Fibroblast of the aortic adventitia (primary cell): ENCODE measurements at places on chromosomes 1 and 21. TPM values are rescaled to one million over a fixed set of nuclear protein-coding genes. Genes with fewer than 3 reads are reported as not detected.

The SPTA1 gene
- 1.2 TPM in 1 of 2 replicates, not detected in the other for total RNA-seq

- peak; percentile 46 for DNase-seq
These were observed 1.6 kb downstream of the TCEA3 start for GRCh38 chr1:23422941-23423340.

DNA sequence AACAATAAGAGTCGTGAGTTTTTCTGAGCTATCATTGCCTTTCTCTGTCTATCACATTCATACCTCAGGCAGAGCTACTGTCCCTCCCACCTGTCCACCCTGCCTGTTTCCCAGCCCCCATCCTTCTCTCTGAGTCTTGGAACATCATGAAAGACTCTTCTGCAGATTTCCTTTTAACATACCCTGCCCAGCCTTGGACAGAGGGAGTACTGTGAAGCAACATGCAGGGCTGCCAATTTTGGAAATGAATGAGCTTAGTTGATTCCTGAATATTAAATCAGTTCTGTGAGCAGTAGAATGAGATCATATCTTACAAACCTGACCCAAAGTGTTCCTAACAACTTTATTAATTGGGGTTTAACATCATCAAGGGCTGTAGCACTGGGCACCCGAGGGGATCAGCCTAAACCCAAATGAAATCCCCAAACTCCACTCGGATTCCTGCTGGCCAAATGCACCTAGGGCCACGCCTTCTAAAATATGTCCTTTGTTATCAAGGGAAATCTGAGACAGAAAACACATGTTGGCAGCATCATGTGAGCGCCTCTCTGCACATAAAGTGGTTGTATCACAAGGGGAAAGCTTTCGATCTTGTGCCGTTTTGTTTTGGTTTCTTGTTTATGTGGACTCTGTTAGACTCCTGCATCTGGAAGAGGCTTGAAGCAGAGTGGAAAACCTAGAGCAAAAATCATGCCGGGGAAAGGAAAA is 357.6 kb downstream of the KIF26B start:
- peak; percentile 56 for DNase-seq

DNA sequence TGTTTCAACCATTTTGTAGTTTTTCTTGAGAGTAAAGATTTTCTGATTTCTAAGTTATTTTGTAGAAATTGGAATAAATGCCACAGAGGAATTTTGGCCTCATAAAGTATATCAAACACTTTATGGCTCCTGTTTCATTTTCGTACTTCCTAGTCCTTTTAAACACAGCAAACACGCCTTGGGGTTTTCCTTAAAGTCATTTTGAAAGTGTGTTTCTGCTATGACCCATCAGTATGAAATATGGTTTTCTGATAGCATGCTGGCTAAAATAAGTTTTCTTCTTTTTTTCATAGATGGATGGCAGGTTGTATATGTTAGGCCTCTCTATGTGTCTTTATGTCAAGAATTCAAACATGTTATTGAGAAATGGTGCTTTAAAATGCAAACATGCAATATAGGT is 940.1 kb upstream of the TMPRSS15 start:
- no peak for DNase-seq

DNA sequence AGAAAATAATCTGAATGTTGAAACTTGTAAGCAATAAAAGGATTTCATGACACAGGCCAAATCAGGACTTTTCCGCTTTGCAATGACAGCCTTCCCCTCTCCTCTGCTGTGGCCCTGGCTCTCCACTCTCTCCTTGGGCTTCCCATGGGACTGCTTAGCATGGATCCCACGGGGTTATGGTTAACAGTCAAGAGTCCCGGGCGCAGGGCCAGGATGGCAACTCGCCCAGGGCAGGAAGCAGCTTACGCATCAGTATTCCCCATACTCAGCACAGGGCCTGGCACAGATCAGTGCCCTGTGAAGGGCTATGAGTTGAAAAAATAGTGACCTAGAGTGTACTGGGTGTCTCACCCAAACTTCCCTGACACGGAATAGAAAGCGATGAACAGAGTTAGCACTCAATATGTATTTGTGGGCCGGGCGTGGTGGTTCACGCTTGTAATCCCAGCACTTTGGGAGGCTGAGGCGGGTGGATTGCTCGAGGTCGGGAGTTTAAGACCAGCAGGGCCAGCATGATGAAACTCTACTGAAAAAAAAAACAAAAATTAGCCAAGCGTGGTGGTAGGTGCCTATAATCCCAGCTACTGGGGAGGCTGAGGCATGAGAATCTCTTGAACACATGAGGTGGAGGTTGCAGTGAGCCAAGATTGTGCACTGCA is 29.1 kb upstream of the GRHL3 start:
- peak; percentile 90 for DNase-seq

The WNT3A gene
- not detected in 2 replicates for total RNA-seq

- no peak for DNase-seq
These were observed 182.0 kb upstream of the CSF3R start for GRCh38 chr1:36664571-36665287.

The CBR3 gene
- total RNA-seq: 27.9 and 29.4 TPM in 2 replicates

DNA sequence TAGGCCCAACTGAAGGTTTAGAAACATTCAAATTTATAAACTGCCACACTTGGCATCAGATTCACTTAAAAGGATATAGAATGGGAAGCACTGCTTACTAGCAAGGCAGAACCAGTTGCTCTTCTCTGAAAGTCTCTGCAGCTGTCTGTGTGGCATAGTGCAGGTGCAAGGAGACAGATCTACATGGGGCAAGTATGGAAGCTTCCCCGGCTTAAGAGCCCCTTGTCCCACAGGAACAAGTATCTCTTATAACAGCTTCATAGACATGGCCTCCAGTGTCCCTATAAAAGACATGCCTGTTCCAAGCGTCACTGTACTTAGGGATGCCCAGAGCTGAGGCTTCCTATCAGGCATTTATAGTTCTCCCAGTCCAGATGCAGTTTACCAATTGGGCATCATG is 26.5 kb downstream of the ZBTB8B start:
- no peak for DNase-seq

DNA sequence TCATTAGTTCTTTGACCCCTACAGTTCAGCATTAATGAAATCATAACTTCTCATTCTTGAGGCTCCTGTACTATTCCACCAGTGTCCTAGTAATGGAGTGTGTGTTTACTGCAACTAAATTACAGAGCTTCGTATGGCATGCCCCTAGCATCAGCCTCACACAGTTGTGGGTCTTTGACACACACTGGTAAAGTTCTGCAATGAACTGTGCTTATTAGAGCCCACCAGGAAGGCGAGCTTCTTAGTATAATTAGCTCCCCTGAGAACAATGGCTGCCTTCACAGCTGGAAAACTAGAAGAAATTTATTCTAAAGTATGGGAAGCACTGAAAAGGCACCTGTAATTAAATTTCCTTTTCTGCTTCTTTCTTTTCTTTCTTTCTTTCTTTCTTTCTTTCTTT is 251.1 kb upstream of the RGS18 start:
- DNase-seq: no peak

- no peak for DNase-seq
These were observed 164.3 kb upstream of the ZC3H12A start for GRCh38 chr1:37310064-37310463.

- DNase-seq: no peak
These were observed 377.7 kb upstream of the KAZN start for GRCh38 chr1:14220811-14221210.

DNA sequence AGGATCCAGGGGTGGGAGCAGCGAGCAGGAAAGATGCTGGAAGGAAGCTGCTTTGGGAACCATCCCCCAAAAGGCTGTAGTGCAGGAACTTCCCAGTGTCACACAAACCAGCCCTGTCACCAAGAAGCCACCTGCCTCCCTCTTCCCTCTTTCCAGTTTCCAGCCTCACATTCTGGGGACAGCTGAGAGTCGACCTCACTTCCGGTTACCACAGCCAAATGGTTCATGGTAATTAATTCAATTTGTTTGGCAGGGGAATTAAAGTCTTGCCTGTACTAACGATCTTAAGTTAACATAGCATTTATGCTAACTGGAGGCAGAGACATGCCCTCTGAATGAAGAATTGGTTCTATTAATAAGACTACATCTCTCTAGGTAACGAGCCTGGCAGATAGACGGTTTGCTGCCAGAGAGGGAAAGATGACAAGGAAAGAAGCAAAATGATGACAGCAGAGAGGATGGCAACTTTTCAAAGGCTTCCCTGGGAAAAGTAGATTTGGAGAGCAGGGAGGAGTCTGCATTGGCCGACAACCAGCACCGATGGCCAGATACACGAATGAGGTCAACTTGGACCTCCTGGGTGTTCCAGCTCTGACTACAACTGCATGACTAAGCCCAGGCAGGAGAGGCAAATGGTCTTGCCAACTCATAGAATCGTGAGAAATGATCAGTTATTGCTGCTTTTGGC is 64.1 kb downstream of the TMCO4 start:
- peak; percentile 99 for DNase-seq

The PIK3R3 gene
- total RNA-seq: 5.0 and 6.1 TPM in 2 replicates

The TMCC2 gene
- total RNA-seq: 2.5 and 7.0 TPM in 2 replicates

DNA sequence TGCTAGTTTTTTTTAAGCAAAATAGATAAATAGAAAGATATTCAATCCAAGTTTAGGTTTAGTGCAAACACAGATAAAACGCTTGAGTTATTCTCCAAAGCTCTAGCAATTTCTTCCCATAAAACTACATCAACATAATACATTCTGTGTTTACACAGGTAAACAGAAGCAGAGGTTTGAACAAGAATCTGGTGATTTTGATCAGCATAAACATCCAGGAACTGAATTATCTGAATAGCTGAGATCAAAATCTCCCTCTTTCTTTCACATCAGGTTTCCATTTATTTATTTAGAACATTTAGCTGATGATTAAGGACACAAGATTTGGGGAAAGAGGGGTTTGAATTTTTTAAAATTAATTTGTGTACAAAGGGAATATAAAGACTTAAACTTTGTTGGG is 1564.6 kb downstream of the MRPL39 start:
- no peak for DNase-seq

DNA sequence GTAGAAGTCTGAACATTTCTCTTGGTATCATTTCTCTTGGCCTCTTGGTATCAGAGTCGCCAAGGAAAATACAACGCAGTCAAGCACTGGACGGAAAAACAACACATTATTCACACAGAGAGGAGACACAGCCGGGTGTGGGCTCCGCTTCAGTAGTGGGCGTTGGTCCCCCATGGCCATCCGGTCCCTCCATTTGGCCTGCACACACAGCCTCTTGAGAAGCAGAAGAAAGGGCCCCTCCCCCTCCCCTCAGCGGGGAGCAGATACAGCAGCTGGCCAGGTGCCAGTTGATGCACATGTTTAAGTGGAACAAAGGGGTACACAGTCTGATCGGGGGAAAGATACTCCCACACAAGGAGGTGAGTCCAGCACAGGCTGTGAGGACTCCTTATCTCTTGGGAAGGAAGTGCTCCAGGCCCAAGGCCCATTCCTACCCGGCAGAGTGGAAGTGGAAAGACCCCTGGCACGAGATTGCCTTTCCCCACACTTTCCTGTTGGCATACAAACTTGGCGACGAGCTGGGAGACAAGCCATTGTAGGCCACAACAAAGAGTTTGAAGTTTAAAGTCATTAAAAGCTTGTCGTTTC is 311.3 kb downstream of the FAM72C start:
- DNase-seq: no peak

DNA sequence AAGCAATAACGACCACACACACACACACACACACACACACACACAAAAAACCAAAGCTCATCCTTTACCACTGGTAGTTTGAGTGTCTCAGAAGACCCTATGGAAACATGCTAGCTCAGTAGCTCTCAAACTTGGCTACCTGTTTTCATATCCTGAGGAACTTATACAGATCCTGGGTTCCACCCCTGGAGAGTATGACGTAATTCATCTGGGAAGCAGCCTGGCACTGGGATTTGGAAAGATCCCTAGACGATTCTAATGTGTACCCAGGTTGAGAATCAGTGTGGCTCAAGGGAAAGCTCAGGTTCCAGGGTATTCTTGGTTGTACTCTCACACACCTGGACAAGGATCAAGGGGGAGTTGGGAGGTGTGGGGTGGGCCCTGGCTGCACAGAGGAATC is 85.9 kb downstream of the SELENOF start:
- DNase-seq: no peak

DNA sequence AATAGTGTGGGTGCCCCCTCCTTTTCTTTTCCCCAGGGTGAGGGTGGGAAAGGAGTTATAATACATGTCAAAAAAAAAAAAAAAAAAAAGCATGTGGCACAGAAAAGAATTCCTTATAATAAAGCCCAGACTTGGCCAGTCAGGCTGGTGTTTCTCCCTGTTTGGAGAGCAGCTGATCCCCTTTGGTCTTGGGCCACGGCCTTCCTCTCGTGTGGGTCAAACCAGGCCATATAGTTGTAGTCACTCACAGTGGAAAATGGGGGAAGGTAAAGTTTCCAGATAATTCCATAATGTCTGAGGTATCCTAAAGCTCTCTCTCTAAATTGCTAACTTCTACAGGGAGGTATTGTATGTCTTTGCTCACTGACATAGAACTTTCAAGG is 22.0 kb downstream of the CLIC6 start:
- no peak for DNase-seq

DNA sequence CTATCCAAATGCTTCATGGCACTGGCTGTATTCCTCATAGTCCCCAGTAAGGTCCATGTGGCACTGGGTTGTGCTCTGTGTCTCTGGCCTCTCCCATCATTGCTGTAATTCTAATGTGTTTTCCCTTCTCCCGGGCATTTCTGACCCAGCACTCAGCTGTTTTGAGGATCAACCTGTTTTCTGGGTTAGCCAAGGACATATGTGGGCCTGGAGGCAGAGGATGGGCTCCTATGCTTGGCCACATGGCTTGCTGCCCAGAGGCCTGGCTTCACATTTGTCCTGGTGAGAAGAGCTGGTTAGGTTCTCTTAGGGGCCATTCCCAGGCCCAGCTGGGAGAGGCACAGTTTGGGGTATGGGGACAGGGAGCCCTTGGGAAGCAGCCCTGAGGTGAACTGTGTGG is 103.1 kb downstream of the FAM78B start:
- DNase-seq: no peak

- no peak for DNase-seq
These were observed 78.4 kb upstream of the SLC45A1 start for GRCh38 chr1:8239306-8240023.

- DNase-seq: peak; percentile 27
These were observed 22.9 kb upstream of the EPS8L3 start for GRCh38 chr1:109786531-109787021.

DNA sequence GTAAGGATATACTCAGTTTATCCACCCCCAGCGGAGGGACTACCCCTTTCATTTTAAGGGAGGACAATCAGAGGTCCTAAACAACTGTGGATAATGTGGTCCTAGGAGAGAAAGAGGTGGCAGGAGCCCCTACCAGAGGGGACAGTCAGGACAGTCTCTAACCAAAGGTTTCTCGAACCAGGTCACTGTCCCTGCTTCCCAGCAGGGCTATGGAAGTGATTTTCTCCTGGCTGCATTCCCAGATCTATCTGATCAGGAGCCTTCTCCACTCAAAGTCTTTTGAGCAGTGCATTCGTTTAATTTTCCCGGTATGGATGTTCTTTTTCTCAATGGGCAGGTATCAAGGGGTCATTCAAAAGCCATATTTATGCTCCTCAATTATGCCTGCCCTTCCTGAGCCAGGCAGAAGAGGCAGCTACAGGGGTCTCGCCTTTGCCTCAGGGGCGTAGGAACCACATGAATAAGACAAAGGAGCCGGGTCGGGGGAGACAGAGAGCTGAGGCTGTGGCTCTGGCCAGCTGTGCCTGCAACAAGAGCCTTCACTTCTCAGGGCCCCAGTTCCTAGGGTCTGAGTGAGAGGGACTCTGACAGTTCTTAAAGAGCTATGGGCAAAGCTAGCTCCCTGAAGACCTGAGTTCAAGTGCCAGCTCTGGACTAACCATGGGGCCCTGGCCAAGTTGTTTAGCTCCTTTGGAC is 62.5 kb upstream of the DMRTB1 start:
- no peak for DNase-seq

GRCh38 chr1:202046227-202046626 is 35.8 kb downstream of the ELF3 start:
- no peak for DNase-seq

The OR2L5 gene
- total RNA-seq: under 0.01 TPM in 1 of 2 replicates, not detected in the other
